ENCODE measurements at places on chromosomes 13 and 19. TPM values are rescaled to one million over a fixed set of nuclear protein-coding genes. Genes with fewer than 3 reads are reported as not detected.

- peaks cover 97% of the 10 kb centered on the region for H3K36me3 ChIP-seq
- no peaks in the 10 kb centered on the region for H3K27me3 ChIP-seq
- no peak overlapping the region for H3K27ac ChIP-seq
- H3K4me3 ChIP-seq: no peak overlapping the region
These were observed 36.1 kb upstream of the EIF3G start for GRCh38 chr19:10155839-10156238.

- H3K27me3 ChIP-seq: no peaks in the 10 kb centered on the region
- no peak overlapping the region for H3K4me3 ChIP-seq
- H3K27ac ChIP-seq: no peak overlapping the region
- no peaks in the 10 kb centered on the region for H3K36me3 ChIP-seq
- DNase-seq: no peak
- no peaks in the 10 kb centered on the region for H3K4me1 ChIP-seq
These were observed 72.7 kb downstream of the DNAJC15 start for GRCh38 chr13:43095771-43096719.

The SLC25A41 gene
- 4.2 TPM for total RNA-seq

The APOC4 gene
- not detected for total RNA-seq

DNA sequence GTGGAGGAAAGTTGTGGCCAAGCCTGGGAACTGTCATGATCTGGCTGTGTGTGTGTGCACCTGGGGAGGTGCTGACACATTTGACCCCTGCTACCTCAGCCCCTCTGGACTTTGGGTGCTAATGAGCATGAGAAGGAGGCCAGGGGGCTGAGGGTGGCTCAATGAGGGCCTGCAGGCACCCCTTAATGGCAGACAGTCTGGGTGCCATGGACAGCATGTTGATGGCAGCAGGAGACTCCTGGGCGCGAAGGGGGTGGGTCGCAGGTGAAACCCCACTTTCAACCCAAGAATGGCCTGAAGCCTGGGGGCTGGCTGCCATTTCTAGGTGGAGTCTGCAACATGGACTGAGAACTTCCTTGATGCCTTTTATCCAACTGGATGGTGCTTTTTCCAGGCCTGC is 216.4 kb upstream of the TRPC4 start:
- H3K4me3 ChIP-seq: no peak overlapping the region
- no peaks in the 10 kb centered on the region for H3K4me1 ChIP-seq
- H3K27ac ChIP-seq: no peak overlapping the region
- no peak for DNase-seq
- no peaks in the 10 kb centered on the region for H3K27me3 ChIP-seq

The ZNF560 gene
- not detected for total RNA-seq

- no peak for DNase-seq
- H3K27ac ChIP-seq: no peak overlapping the region
- no peaks in the 10 kb centered on the region for H3K36me3 ChIP-seq
- no peaks in the 10 kb centered on the region for H3K27me3 ChIP-seq
- H3K4me3 ChIP-seq: no peak overlapping the region
- H3K4me1 ChIP-seq: no peaks in the 10 kb centered on the region
These were observed 106.6 kb downstream of the LRCH1 start for GRCh38 chr13:46659413-46660065.

The ZNF382 gene
- not detected for total RNA-seq

GRCh38 chr13:28338742-28339141 is 156.2 kb downstream of the FLT1 start:
- no peaks in the 10 kb centered on the region for H3K27me3 ChIP-seq
- no peak overlapping the region for H3K4me3 ChIP-seq
- no peaks in the 10 kb centered on the region for H3K36me3 ChIP-seq
- H3K27ac ChIP-seq: no peak overlapping the region
- H3K4me1 ChIP-seq: no peaks in the 10 kb centered on the region

The DOCK6 gene
- 19.3 TPM for total RNA-seq

- H3K4me1 ChIP-seq: peaks cover 9% of the 10 kb centered on the region
- no peak overlapping the region for H3K4me3 ChIP-seq
- DNase-seq: no peak
- H3K36me3 ChIP-seq: peaks cover 37% of the 10 kb centered on the region
These were observed 25.1 kb downstream of the RBM26 start for GRCh38 chr13:79380997-79381396.

DNA sequence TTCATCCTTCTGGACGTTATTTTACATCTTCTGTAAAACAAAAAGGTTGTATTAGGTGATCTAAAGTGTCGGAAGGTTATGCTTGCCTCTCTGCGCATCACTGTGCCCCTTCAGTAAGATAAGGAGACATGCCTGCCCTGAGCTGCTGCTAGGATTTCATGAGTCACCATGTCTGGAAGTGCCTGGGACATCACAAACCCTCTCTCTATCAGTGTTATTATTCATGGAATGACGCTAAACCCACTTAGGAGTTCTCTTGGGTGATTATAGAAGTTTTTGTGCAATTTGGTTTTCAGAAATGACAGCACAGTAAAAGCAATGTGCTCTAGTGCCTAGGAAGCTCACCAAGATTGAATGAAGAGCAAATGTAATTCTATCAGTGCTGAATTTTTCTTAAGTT is 617.7 kb downstream of the DCT start:
- no peak overlapping the region for H3K4me3 ChIP-seq
- DNase-seq: no peak
- no peaks in the 10 kb centered on the region for H3K27me3 ChIP-seq
- H3K4me1 ChIP-seq: no peaks in the 10 kb centered on the region
- no peak overlapping the region for H3K27ac ChIP-seq

- DNase-seq: peak; percentile 99
- peak overlapping the region; percentile 50 for H3K27ac ChIP-seq
- peaks cover 5% of the 10 kb centered on the region for H3K36me3 ChIP-seq
- H3K27me3 ChIP-seq: no peaks in the 10 kb centered on the region
- H3K4me3 ChIP-seq: peak overlapping the region; percentile 41
These were observed 17.9 kb downstream of the BRSK1 start for GRCh38 chr19:55301459-55302317.

The CACNG7 gene
- not detected for total RNA-seq

DNA sequence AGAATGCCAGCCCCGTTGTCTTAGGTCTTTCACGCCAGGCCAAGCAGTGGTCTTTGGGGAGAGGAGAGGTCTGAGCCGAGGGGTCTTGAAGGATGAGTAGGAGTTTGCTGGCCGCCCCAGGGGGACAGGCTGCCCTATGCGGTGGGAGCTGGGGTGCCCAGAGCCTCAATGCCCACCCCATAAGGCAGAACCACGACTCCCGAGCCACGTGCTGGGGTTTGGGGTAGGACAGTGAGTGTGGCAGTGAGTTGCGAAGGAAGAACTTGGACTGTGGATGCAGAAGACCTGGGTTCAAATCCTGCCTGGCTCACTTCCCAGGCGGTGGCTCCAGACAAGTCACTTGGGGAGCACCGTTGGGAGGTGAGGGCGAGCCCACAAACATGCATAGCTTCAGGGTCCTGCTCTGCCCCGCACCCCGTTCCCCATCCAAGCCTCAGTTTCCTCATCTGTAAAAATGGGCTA is 5.5 kb downstream of the RAB11B start:
- H3K4me1 ChIP-seq: peaks cover 22% of the 10 kb centered on the region
- peaks cover 11% of the 10 kb centered on the region for H3K36me3 ChIP-seq
- no peak for DNase-seq
- no peak overlapping the region for H3K27ac ChIP-seq
- H3K4me3 ChIP-seq: no peak overlapping the region
- H3K27me3 ChIP-seq: no peaks in the 10 kb centered on the region

The SYMPK gene
- 86.9 TPM for total RNA-seq

The CLEC4G gene
- not detected for total RNA-seq

The ZNF99 gene
- not detected for total RNA-seq

GRCh38 chr19:27962264-27962663 is 1250.7 kb downstream of the UQCRFS1 start:
- no peaks in the 10 kb centered on the region for H3K27me3 ChIP-seq
- no peak overlapping the region for H3K4me3 ChIP-seq
- H3K27ac ChIP-seq: no peak overlapping the region
- no peak for DNase-seq
- H3K4me1 ChIP-seq: no peaks in the 10 kb centered on the region
- no peaks in the 10 kb centered on the region for H3K36me3 ChIP-seq

DNA sequence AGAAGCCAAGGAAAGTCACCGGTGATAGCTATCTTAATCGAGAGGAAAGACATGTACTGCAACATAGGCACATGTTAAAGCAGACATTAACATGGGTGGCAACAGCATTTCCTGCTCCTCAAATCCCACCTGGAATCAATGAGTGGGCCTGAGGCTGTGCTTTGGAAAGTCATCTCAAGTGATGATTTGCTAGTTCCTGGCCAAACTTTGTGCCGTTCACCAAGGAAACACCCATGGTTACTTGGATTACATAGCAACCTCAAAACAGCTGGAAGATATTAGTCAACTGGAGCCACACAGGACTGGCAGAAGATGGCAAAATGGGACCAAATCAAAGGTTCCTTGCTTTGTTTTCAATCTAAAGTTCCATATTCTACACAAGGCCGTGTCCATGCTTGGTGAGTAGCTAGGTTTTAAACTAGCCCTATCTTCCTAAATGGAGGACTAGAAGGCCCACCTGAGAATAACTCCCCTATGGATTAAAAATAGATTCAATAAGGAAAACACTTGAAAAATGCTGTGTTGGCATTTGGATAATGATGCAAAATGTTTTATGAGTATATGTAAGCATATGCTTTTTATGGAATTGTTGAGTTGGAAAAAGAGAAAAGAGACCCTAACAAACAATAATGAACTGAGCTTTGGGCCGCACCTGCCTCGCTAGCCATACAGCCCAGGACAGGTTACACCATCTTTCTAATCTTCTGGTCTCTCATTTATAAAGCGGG is 144.5 kb downstream of the RGCC start:
- no peaks in the 10 kb centered on the region for H3K27me3 ChIP-seq
- no peak overlapping the region for H3K4me3 ChIP-seq
- no peaks in the 10 kb centered on the region for H3K4me1 ChIP-seq
- no peak for DNase-seq

The PRODH2 gene
- total RNA-seq: not detected
